ENCODE measurements at places on chromosomes 1 and 21. TPM values are rescaled to one million over a fixed set of nuclear protein-coding genes. Genes with fewer than 3 reads are reported as not detected.

Gene COL11A1
- 0.51 TPM for total RNA-seq

Gene FAM163A
- 1.1 TPM for total RNA-seq

Gene KCNJ9
- total RNA-seq, result 0.51 TPM

Gene OR2L2
- not detected for total RNA-seq

Gene MKNK1
- total RNA-seq, result 28.1 TPM

Gene KRTAP19-1
- total RNA-seq, result not detected

Gene RGS13
- not detected for total RNA-seq

Gene CRB1
- 0.32 TPM for total RNA-seq

Gene BECN2
- not detected for total RNA-seq

Gene IGSF9
- total RNA-seq, result 17.3 TPM

Gene RAB7B
- 16.1 TPM for total RNA-seq

Gene OR2L8
- total RNA-seq, result 2.4 TPM

Gene KISS1
- total RNA-seq, result 6.0 TPM

Gene GJA4
- total RNA-seq, result 3.8 TPM

Gene SAMD13
- 3.1 TPM for total RNA-seq

Gene CERS2
- total RNA-seq, result 117 TPM

Gene SCAF4
- 12.6 TPM for total RNA-seq

Gene ALX3
- 0.74 TPM for total RNA-seq

Gene LCE1D
- total RNA-seq, result not detected

Gene KCNE2
- total RNA-seq, result not detected

Gene HEYL
- 2.6 TPM for total RNA-seq

Gene S100A16
- 165 TPM for total RNA-seq

Gene CYP4B1
- total RNA-seq, result 73.3 TPM

Gene RBM34
- 25.7 TPM for total RNA-seq

Gene SDC3
- 39.6 TPM for total RNA-seq

Gene PTGS2
- 11.2 TPM for total RNA-seq

Gene AGBL4
- total RNA-seq, result 2.7 TPM

Gene TFF2
- not detected for total RNA-seq
